Activated naive CD8-positive, alpha-beta T cell treated with anti-CD3 and anti-CD28 coated beads, Interleukin-2, amount 50 U/mL, for 16 hours (primary cell): ENCODE measurements at places on chromosomes 12 and 14.

GRCh38 chr12:101599771-101600484, 5.2 kb downstream of the MYBPC1 start:
- DNase-seq = no peak

DNA sequence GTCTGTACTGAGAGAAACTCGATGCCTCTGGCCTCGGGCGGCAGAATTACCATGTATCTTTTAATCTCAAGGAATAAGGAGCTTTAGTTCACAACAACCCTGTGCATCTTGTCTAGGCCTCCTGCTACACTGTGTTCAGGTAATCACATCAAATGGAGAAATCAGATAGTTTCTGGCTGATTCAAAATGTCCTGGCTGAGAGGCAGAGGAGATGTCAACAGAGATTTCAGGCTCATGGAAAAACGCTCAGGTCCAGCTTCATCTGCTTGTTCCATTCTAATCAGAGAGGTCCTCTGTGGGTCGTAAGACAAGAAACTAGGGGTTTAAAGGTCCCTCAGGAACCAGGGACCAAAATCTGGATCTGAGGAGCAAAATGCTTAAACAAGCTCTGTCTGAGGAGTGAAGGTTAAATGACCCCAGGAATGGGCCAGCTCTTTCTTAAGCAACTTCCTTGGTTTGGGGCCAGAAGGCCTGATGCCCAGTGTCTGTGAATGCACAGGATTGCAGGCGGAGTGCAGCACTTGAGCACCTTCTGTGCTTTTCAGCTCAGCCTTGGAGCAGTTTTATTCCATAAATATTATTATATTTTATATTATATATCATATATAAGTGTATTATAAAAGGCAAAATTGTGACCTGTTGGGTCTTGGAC, 170.2 kb upstream of the PRICKLE1 start:
- no peak for DNase-seq

GRCh38 chr14:105939810-105940508, 413.6 kb downstream of the TMEM121 start:
- DNase-seq = no peak

DNA sequence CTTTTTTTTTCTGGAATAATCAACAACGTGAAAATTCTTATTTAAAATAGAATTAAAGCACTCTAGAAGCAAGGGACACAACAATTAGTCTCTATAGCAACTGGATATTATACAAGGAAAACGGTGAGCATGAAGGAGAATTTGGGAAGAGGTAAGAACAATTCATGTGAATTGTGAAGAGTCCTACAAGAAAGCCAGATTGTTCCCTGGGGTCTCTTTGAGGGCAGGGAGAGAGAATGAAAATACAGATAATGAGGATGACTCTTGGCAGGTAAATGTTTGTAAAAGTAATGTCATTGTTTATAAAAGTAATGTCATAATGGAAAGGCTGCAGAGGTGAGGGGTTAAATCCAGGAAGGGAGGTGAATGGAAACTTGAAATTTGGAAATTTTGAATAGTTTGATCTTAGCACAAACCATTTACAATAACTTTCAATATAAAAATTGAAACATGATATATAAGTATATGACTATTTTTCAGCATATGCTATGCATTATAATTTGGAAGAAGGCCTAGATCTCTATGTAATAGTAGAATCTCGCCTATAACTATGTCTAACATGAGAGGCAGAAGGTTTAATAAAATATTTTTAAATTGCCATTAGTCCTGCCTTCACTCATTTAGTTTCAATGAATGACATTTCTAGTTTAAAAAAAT, 378.8 kb upstream of the DCN start:
- DNase-seq = no peak

- DNase-seq = no peak
These were observed 91.5 kb upstream of the ZFP36L1 start for GRCh38 chr14:68884031-68885030.

DNA sequence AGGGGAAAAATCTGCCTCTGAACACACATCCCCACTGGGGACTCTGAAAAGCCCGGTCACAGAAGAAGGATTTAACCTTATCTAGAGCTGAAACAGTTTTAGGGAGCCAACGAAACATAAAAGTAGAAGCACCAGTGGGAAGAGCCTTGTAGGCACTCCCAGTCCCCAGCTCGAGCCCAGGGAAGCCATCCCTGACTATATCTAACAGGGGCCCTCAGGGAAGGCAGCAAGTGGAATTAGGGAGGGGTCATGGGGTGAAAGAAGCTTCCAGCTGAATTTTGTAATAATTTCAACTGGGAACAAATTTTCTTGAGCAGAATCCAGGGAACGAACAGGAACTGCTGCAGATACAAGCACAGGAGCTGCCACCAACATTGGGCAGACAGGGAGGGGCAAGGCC, 127.8 kb downstream of the BMP4 start:
- no peak for DNase-seq

DNA sequence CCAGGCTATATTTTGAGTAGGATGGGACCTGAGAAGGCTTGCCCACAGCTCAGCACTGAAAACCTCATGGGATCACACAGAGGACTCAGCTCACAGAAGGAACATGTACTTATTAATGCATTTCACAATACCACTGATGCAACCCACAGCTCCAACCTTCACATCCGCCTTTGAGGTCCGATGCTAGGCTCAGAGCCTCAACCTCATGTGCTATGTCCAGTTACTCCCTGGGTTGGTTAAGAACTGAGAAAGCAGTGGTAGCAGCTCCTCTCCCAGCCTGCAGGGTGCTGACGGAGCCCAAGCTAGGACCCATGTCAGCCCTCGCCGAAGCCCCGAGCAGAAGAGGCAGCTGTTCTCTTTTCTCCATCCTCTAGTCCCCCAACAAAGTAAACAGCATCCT, 52.9 kb downstream of the SPTB start:
- DNase-seq = no peak

- DNase-seq = no peak
These were observed 136.8 kb upstream of the NTF3 start for GRCh38 chr12:5295151-5295550.

- DNase-seq = no peak
These were observed 966.7 kb downstream of the SLC6A15 start for GRCh38 chr12:83945871-83946270.

DNA sequence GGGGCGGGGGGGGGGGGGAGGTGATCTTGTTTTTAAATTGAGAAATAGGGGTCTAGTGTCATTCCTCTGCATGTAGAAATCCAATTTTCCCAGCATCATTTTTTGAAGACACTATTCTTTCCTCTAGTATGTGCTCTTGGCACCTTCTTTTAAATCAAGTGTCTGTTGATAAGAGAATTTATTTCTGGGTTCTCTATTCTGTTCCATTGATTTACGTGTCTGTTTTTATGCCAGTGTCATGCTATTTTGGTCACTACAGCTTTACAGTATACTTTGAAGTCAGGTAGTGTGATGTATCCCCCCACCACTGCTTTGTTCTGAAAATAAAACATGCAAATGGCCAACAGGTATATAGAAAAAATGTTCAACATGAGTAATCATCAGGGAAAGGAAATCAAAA, 252.7 kb downstream of the MED13L start:
- no peak for DNase-seq
